Glomerular endothelial cell (primary cell): ENCODE measurements at places on chromosomes 1 and 21. TPM values are rescaled to one million over a fixed set of nuclear protein-coding genes. Genes with fewer than 3 reads are reported as not detected.

DNA sequence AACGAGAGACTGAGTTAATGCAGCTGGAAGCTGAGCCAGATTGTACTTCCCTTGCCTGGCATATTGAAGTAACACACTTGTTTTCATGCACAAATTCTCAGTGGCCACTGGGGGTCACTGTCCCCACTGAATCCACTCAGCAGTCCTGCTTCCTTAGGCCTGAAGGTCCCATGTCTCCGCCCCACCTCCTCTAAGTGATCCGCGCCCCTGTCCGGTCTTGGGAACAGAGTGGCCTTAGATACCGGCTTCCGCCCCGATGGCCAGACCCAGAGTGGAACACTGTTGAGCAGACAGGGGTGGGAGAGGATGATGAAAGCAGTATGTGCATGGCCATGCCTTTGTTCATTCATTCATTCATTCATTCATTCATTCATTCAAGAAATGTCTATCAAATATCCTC is 34.8 kb downstream of the CHAF1B start:
- DNase-seq, result peak; percentile 75

DNA sequence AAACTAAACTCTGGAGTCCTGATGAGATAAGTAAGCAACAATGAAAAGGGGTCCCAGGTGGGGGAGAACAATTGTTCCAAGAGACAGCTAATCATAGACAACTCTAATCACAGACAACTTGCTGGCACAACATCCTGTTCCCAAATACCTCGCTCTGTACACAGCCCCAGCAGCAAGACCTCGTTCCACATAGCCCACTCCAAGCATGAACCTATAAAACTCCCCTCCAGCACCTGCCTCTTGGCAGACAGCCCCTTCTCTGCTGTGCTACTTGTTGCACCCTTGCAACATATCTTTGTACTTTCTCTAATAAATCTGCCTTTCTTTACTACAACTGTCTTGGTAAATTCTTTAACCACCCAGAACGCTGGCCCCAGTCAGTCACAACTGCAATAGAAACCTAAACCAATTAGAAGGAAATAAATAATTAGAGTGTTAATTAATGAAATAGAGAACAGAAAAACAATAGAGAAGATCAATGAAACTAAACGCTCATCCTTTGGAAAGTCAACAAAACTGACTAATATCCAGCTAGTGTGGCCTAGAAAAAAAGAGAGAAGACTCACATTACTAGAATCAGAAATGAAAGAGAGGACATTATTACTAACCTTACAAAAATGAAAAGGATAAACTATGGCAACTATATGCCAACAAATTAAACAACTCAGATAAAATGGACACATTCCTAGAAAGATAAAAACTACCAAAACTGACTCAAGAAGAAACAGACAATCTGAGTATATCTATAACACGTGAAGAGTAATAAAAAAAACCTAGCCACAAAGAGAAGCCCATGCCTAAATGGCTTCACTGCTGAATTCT is 36.1 kb downstream of the LRRC40 start:
- no peak for DNase-seq

- DNase-seq, result no peak
Observed at GRCh38 chr1:76074321-76075187, at the start of gene ST6GALNAC3. Gene ST6GALNAC3, plus strand, starts transcription at chr1:76074746.

DNA sequence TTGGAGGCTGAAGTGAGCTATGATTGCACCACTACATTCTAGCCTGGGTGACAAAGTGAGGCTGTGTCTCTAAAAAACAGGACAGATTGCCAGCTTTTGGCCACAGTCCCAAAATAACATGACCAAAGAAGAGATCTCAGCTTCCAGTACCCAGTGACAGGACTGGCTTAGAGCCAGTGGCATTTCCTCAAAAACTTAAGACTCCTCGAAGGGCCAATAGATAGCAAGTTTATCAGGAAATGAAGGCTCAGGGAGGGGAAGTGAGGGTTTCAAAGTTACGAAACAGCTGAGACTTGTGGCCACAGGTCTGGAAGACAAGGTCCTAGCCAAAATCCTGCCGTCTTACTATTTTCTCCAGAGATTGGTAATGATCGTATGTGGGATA is 6.3 kb upstream of the TMEM39B start:
- DNase-seq, result peak; percentile 97

- DNase-seq, result no peak
Observed at GRCh38 chr1:97824624-97825023, 96.2 kb downstream of the DPYD start.

DNA sequence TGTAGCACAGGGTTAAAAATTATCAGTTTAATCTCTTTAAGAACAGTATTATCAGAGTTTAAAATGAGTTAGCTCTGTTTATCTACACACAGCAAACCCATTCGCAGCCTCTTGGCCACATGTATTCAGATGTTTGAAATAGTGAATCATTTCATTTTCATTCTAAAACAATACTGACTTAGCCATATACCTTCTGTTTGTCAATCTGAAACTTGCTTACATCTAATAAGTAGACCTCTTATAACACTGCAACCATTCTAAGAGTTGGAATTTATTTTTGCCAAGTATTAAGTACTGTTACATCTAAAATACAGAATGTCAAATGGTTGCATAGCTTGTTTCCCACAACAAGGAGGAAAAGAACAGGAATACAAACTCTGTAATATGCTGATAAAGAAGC is 25.4 kb downstream of the ANGEL2 start:
- DNase-seq, result no peak

- no peak for DNase-seq
Observed at GRCh38 chr1:15510611-15511405, 13.2 kb downstream of the CASP9 start.

DNA sequence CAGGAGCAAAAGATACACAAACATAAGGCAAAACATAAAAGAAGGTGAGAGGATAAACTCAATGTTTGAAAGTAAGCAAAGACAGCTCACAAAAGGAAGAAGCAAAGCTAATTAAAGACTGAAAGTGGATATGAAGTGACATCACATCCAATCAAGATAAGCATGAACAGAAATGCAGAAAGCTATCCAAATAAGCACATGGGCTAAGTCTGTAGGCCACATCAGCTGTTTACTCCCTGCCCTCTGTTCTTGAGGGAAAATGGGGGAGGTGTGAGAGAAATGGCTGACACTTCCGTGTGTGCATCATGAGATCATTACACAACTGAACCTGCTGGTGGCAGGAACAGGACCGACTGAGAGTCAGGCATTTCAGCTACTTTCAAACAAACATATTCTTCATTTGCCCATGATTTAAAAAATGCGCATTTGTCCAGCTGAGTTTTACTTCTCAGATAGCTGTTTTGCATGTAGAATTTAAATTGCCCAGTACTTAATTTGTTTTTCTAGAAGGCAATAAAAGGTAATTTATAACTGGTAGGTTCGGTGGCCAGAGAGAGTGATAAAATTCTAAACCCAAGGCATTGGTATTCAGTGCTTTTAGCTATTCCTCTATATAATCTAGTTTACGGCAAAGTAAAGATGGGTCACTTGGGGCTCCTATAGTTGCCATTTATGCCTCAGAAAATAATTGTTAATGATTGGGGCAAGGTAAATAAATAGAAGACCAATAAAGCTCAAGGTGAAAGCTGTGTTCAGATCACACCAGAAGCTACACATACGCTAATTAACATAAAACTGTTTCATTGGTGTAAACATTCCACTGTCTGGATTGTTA is 27.2 kb upstream of the MAN1A2 start:
- DNase-seq, result no peak

DNA sequence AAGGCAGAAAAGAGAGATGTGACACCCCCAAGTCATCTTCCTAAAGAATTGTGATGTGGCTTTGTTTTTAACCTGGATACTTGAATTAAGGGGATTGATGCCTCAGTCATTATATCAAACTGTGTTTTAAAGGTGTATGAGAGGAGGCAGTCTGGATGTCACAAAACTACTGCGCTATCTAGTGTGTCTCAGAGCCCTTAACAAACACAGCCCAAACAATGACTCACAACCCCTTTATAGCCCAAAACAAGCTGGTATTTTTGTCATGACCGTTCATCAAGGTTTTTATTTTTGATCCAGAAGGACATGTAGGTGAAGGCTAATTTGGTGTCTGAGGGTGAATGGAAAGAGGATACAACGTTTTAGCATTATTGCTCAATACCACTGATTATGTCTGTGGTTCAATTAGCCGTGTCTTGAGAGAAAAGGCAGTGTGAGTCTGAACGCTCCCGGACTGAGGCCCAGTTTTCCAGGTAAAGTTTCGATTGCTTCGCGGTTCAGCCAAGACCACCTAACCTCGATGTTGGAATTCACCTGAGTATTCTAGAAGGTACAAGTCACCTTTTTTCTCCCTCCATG is 71.6 kb downstream of the SGIP1 start:
- DNase-seq, result no peak

GRCh38 chr1:216919060-216919970 is 196.1 kb upstream of the ESRRG start:
- no peak for DNase-seq

Gene CR1L
- not detected in 2 replicates for total RNA-seq

Gene CD101
- total RNA-seq, result 0.06 and 0.24 TPM in 2 replicates

Gene ADPRS
- 50.9 TPM in 2 replicates for total RNA-seq

Gene PDZK1
- not detected in 2 replicates for total RNA-seq

Gene LRRC53
- not detected in 2 replicates for total RNA-seq

Gene SPRR2E
- not detected in 2 replicates for total RNA-seq

Gene FMOD
- total RNA-seq, result 0.93 and 1.8 TPM in 2 replicates
